Chondrocyte (in vitro differentiated cells): ENCODE measurements at places on chromosomes 13 and 19. TPM values are rescaled to one million over a fixed set of nuclear protein-coding genes. Genes with fewer than 3 reads are reported as not detected.
A peak's percentile ranks its signal among the peaks of the same experiment; 100 is the strongest.

DNA sequence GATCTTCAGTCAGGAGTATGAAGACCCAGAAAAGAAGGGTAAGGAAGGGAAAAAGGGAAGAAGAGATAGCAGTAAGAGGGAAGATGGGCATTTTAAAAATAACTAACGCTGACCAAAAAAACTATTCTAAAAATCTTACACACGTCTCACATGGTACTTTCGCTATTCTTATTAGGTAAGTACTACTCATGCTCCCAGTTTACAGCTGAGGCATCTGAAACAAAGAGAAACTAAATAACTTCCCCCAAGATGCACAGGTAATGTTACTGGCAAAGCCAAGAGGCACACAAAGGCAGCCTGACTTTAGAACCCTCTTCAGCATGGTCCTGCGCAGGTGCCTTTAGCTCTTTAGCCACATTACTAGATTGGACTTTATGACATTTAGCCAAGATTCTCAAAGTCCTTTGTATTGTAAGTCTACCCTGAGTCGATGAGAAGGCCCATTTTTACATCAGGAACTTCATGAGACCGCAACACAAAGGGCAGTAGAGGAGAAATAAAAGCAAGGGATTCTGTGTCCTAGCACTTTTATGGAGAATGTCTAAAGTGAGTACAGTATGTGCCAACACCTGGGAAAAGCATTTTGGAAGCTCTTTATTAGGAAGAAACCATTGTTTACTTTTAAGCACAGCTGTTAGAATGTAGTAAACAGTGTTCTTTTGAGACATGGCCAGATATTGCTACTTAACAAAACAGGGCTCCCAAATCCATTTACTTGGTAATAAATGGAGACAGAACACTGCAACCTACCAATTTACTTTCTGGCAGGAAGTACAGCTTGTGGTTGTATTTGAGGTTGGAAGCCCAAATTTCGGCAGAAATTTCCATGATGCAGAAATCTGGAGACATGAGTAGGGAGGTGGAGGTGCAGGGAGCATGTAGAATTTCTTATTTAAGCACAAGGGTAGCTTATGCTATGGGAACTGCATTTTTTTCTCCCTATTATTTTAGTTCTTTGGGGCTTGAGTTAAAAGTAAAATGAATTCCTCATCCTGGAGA lies 250.7 kb downstream of the KCTD12 start:
- peaks cover 22% of the 10 kb centered on the region for H3K4me1 ChIP-seq
- H3K36me3 ChIP-seq: no peaks in the 10 kb centered on the region
- H3K27ac ChIP-seq: no peak overlapping the region
- H3K27me3 ChIP-seq: peaks cover 9% of the 10 kb centered on the region

GRCh38 chr13:92303428-92303827 lies 905.0 kb downstream of the GPC5 start:
- H3K36me3 ChIP-seq: no peaks in the 10 kb centered on the region
- peaks cover 4% of the 10 kb centered on the region for H3K27me3 ChIP-seq
- no peak for DNase-seq
- H3K27ac ChIP-seq: no peak overlapping the region
- no peaks in the 10 kb centered on the region for H3K4me1 ChIP-seq

DNA sequence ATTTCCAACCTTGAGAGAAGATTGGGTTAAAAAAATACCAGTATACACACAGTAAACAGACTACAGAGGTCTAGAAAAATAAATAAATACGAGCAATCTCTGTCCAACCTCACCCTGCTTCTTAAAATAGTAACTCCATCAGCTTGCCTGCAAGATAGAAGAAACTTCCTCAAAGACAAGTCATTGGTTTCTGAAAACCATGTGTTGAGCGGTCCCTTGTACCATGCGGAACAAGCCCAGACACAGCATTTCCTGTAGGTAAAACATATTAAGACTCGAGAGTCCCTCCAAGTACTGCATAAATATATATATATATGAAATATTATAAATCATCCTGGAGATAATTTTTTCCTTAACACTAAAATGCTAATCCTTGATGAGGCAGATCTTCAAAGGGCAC lies 157.4 kb downstream of the MZT1 start:
- H3K4me3 ChIP-seq: no peak overlapping the region
- H3K36me3 ChIP-seq: no peaks in the 10 kb centered on the region
- no peak for DNase-seq
- no peak overlapping the region for H3K27ac ChIP-seq

DNA sequence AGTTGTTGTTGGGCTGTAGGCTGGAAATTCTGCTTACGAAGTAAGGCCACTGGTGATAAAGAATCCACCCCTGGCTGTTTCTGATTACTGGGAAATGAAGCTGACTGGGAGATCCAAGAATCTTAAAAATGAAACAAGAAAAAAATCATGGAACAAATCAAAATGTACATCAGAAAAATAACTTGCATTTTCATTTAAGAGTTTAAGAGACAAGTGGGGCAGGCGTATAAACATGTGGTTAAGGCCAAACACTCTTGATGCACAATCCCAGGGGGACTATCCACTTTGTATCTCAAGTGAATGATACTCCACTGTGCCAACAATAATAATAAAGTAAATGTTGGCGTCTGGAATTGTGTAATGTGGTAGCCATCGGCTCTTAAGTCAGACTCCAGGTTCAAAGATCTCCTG lies 24.6 kb downstream of the ZMYM5 start:
- peaks cover 20% of the 10 kb centered on the region for H3K4me1 ChIP-seq
- peaks cover 27% of the 10 kb centered on the region for H3K36me3 ChIP-seq

DNA sequence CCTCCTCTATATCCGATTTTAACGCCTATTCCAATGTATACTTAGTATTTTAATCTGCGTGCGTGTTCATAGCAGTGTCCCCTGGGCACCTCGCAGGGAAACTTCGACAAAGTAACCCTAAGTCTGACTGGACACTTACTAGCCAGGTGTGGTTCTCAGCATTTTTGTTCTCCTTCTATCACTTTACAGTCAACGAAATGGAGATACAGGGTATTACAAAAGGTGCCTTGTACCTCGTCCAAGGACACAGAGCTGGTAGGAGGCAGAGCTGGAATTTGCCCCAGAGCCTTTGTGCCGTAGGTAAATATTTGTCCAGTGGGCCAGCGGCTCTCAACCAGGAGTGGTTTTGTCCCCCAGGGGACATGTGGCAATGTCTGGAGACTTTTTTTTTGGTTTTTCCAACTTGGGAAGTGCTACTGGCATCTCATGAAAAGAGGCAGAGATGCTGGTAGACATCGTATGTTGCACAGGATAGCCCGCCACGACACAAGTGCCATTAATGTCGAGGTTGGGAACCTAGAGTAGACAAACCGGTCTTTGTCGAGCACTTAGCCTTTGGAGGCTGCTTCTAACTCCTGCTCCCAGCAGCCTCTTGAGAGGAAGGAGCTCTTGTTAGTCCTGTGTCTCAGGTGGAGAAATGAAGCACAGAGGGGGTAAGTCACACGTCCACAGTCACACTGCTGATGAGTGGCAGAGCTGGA lies 1.1 kb downstream of the ZNF444 start:
- H3K27ac ChIP-seq: peak overlapping the region; percentile 77
- H3K27me3 ChIP-seq: no peaks in the 10 kb centered on the region
- peak overlapping the region; percentile 71 for H3K4me3 ChIP-seq
- peaks cover 30% of the 10 kb centered on the region for H3K4me1 ChIP-seq
- H3K36me3 ChIP-seq: no peaks in the 10 kb centered on the region

DNA sequence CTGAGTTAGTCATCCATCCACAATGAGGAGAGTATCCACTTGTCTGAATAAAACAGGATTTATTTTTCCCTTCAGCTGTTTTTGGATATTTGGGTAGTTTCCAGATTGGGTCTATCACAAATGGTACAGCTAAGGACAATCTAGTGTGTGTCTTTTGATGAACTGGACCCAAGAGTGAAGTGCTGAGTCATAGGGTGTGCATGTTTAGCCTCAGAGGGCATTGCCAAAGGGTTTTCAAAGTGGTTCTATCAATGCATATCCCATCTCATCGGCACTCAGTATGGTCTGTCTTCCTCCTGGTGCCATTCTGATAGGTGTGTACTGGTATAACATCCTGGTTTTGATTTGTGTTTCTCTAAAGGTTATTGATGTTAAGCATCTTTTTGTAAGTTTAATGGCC lies 62.3 kb downstream of the GSX1 start:
- H3K4me1 ChIP-seq: no peaks in the 10 kb centered on the region
- no peak overlapping the region for H3K4me3 ChIP-seq
- no peaks in the 10 kb centered on the region for H3K36me3 ChIP-seq
- H3K27me3 ChIP-seq: peaks cover 16% of the 10 kb centered on the region
- H3K27ac ChIP-seq: no peak overlapping the region

NOVA2 gene
- total RNA-seq: 0.10 to 0.22 TPM (median 0.18 TPM) in 3 replicates

C19orf33 gene
- 2.0 to 5.2 TPM (median 2.0 TPM) in 3 replicates for total RNA-seq

TDRD12 gene
- 0.22 to 0.33 TPM in 2 of 3 replicates, not detected in the other for total RNA-seq

NLRP7 gene
- not detected in 3 replicates for total RNA-seq

IGFL2 gene
- total RNA-seq: 0.55 to 1.3 TPM (median 0.64 TPM) in 3 replicates
